Nasal cavity respiratory epithelium epithelial cell of viscerocranial mucosa (primary cell): ENCODE measurements at places on chromosomes 7 and 10. TPM values are rescaled to one million over a fixed set of nuclear protein-coding genes. Genes with fewer than 3 reads are reported as not detected.

MUC3A gene
- not detected in 2 replicates for total RNA-seq

STOX1 gene
- total RNA-seq: under 0.01 and 0.07 TPM in 2 replicates

CPN1 gene
- total RNA-seq: not detected in 2 replicates

NACAD gene
- total RNA-seq: 0.34 and 0.43 TPM in 2 replicates

ACTL6B gene
- not detected in 2 replicates for total RNA-seq

GNAI1 gene
- 75.2 and 121 TPM in 2 replicates for total RNA-seq

CARD11 gene
- total RNA-seq: 2.4 and 8.5 TPM in 2 replicates

UCMA gene
- not detected in 2 replicates for total RNA-seq

IFIT1 gene
- 3.4 and 7.2 TPM in 2 replicates for total RNA-seq

VSTM2A gene
- not detected in 2 replicates for total RNA-seq

WNT2 gene
- not detected in 2 replicates for total RNA-seq

TUBB8 gene
- not detected in 2 replicates for total RNA-seq

CYP3A4 gene
- 0.07 TPM in 1 of 2 replicates, not detected in the other for total RNA-seq

TMEM225B gene
- total RNA-seq: 0.43 and 1.4 TPM in 2 replicates

CALML3 gene
- 9.2 and 11.5 TPM in 2 replicates for total RNA-seq

VIM gene
- 61.2 and 307 TPM in 2 replicates for total RNA-seq

MRPS17 gene
- total RNA-seq: 33.7 and 69.0 TPM in 2 replicates
